ENCODE measurements at places on chromosomes 12 and 14.

GRCh38 chr12:12561371-12562015 is 1.2 kb downstream of the DUSP16 start:
- peak; percentile 48 for DNase-seq

DNA sequence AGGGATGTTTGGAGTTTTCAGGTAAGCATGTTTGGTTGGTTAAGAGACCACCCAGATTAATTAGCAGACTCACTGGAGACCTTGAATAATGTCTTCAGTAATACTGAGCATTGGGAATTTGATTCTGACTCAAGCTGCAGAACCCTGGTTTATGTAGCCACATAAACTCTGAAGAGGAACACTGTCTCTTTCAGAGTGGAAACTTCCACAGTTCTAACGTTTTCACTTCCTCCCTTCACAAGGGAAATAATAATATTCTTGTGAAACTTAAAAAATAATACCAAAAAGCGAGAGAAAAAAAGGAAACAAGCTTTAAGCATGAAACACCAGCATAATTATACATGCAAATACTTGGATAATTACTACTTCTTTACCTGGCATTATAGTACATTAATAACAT is 40.0 kb upstream of the ST8SIA1 start:
- DNase-seq: no peak

DNA sequence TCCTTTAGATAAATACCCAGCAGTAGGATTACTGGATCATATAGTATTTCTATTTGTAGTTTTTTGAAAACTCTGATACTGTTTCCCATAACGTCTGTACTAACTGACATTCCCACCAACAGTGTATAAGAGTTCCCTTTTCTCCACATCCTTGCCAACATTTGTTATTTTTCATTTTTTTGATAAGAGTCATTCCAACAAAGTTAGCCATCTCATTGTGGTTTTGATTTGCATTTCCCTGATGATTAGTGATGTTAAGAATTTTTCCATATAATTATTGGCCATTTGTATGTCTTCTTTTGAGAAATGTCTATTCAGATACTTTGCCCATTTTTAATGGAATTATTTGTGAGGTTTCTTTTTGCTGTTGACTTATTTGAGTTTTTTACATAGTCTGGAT is 486.0 kb downstream of the FLRT2 start:
- DNase-seq: no peak

DNA sequence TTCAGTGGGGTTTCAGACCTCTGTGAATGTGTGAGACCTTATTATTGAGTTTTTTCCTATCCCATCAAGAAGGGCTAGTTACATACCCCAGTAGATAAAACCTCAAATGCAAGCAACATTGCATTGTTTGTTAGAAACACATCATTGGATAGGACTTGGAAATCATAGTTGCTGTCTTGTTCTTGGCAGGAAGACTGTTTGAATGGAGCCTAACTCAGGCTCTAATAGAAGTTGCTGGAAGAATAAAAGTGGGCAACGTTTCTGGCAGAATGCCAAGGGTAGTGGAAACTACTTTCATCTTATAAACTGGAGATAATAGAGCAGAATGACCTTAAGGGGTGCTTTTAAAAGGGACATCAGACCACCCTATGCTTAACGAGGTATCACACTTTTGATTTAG is 9.9 kb upstream of the PTHLH start:
- DNase-seq: no peak

- DNase-seq: peak; percentile 20
These were observed 17.7 kb downstream of the IRAK4 start for GRCh38 chr12:43776498-43776897.

- DNase-seq: no peak
These were observed 446.4 kb upstream of the RGS6 start for GRCh38 chr14:71485833-71486232.

DNA sequence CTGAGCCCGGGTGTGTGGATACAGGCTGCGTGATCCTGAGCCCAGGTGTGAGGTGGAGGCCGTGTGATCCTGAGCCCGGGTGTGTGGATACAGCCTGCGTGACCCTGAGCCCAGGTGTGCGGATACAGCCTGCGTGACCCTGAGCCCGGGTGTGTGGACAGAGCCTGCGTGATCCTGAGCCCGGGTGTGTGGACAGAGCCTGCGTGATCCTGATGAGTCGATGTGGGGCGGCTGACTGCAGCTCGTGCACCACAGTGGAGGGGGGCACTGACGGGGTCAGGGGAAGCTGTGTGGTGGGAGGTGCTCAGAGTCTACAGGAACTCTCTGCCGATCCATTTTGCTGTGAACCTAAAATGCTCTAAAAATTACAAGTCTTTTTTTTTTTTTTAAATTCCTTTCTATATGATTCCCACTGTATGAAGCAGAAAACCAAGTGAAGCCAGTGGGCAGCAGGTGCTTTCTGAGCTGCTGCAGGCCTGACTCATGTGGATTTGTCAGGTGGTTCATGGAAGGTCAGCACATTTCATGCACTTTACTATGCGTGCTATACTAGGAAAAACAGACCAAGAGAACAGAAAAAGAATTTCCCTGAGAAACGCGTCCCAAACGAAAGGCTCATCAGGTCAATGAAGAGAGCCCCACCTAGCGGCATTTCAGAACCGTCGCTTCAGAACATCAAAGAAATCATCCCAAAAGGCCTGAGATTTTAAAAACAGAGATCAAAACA is 19.3 kb downstream of the BRF1 start:
- no peak for DNase-seq

GRCh38 chr12:39431002-39431796 is 11.7 kb downstream of the KIF21A start:
- DNase-seq: no peak

DNA sequence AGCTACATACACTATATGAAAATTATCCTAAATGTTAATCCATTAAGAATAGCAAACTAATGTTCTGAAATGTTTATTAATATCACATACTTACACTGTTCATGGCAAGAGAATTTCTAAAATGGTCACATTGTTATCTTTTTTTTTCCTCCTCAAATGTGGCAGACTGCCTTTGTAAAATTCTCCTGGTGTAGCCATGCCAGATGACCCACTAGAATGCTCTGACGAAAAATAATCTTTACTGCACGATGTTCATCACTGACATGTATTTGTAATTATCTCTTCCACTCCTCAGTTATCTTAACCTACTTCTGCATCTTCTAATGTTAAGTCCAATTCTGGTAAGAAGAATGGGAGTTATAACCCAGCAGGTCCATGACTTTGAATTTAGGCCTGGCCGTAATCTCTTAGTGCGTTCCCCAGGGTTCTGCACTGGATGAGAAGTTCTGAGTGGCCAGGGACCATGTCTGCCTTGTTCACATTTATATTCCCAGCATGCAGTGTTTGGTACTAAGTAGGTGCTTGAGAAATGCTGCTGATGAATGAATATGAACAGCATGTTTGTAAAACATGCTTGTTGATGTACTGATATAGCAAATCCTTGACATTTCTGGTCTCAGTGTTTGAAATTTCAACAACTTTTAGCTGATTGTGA is 46.7 kb downstream of the NOPCHAP1 start:
- no peak for DNase-seq

DNA sequence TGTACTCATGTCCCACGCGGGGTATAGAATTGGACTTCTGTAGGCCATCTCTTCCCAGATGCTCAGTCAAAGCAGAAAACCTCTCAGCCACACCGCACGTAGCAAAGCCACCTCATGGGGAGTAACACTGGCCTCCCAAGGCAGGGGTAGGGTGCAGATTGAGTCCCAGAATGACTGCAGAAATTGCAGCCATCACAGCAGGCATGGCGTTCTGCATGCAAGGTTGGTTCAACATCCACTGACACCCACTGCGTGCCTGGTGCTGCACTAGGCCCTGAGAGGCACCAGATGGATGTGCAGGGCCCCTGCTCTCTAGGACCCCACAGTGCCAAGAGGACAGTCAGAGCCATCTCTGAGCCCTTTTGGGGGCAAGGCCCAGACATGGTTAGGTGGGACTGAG is 39.9 kb downstream of the RAB35 start:
- DNase-seq: no peak

GRCh38 chr12:42422785-42423184 is 96.8 kb downstream of the PPHLN1 start:
- DNase-seq: no peak

- DNase-seq: no peak
These were observed 15.1 kb upstream of the NEK9 start for GRCh38 chr14:75141967-75142366.

- DNase-seq: no peak
These were observed 12.2 kb downstream of the PYM1 start for GRCh38 chr12:55915482-55915859.

- peak; percentile 96 for DNase-seq
These were observed 17.5 kb downstream of the IQSEC3 start for GRCh38 chr12:84056-84455.

DNA sequence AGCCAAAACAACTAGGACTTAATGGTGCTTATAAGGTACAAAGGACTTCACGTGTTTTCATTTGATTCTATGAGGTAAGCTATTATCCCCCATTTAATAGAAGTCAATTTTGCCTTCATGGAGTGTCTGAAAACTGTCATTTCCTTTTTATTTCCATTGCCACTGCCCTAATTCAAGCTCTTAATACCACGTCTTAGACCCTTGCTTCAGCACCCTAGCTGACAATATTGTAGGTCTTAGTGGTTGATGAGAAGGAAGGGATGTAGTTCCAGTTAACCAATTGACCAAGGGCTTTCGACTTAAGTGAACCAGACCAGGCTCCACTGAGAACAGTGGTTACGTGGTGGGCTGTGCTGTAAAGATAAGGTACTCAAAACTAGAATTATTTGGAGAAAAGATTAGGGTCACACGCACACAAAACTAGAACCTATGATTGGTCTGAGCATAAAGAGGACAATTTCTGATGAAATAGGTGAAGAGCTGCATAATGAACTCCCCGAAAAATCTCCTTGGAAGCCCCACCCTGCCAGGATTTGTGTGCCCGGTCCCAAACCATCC is 9.6 kb upstream of the ASIC1 start:
- DNase-seq: no peak

DNA sequence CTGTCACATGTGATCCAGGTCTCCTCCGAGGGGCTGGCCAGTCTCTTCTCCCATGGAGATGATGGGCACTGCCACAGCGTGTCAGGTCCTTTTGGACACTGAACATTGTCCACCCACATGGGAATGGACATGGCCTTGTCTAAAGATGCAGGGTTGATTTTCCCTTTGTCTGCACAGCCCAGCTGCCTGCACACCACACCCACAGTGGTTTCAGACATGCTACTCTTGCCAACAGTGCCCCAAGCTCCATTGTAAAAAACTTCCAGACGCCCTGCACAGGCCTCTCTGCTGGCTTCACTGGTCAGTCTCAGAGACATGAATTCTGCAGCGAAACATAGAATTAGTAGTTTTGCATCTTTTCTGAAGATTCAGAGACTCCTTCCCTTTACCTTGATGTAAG is 18.5 kb downstream of the CD163 start:
- no peak for DNase-seq
